Astrocyte of the hippocampus (primary cell): ENCODE measurements at places on chromosomes 16 and 17.
A peak's percentile ranks its signal among the peaks of the same experiment; 100 is the strongest.

- DNase-seq, result no peak
Observed at GRCh38 chr17:53006006-53006405, 816.7 kb upstream of the KIF2B start.

GRCh38 chr16:86244158-86244557 lies 266.2 kb upstream of the FOXF1 start:
- DNase-seq, result no peak

DNA sequence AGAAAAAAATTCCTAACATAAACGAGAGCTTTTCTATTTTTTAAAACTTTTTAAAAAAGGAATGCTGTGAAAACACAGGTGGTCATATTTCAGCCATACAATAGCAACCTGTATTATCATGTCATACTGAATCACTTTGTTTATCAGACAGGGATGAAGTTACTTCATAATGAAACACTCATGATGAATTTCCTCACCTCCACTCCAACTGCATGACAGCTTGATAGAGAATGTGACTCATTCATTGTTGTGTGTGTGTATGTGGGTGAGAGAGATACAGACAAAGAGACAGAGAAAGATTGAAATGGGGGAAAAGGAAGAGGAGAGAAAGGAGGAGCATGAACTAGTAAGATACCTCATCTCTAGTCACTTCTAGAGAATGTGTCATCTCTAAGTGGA lies 109.0 kb downstream of the SYCE1L start:
- DNase-seq, result peak; percentile 50

GRCh38 chr17:67585077-67585602 lies 132.6 kb upstream of the NOL11 start:
- DNase-seq, result no peak

- DNase-seq, result no peak
Observed at GRCh38 chr17:7582396-7583252, 1.0 kb upstream of the MPDU1 start.

DNA sequence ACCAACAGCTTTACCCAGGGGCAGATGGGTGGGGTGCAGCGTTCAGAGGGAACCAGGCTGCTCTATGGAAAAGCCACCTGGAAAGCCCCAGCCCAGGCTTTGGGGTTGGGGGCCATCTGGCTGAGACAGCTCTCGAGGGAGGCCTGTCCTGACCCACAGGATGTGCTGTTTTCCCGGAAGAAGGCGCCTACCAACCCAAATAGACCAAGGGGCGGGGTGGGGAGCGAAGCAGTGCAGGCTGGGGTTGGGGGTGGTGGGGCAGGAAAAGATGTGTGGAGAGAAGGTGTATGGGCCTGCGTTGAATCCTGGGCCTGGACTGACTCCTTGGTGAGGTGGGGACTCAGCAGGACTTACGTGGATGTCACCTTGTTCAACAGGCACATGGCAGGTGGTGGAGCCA lies 87.9 kb downstream of the N4BP1 start:
- no peak for DNase-seq

DNA sequence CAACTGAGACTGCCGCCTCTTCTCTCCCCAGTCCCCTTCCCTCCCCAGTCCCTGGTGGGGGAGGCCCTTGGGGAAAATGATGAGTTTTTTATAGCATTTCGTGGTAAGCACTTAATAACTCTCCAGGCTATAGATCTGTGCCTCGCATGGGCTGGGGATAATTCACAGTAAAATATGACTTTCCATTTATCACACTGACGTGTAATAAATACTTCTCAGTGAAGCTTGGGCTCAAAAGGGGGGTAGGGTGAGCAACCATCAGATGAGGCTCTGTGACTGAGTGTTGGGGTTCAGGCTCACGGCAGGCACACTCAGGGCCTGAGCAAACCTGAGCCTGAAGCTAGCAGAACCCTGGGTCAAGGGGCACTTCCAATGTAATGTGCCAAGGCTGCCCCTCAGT lies 101.6 kb downstream of the CCT6B start:
- no peak for DNase-seq

DNA sequence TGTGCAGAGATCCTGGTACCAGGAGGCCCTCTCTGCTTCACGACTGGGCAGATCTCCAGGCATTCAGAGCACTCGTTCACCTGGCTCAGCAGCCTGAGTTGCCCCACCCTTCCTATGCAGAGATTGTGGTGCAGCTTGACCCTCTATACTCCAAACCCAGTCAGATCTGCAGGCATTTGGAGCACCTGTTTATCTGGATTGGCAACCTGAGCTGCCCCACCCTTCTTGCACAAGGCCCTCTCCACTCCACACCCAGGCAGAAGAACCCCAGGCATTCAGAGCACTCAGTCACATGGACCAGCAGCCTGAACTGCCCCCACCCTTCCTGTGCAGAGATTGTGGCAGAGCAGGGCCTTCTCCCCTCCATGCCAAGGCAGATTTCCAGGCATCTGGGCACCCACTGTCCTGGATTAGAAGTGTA lies 88.4 kb upstream of the CDH5 start:
- no peak for DNase-seq

- no peak for DNase-seq
Observed at GRCh38 chr16:53781023-53781605, 77.2 kb downstream of the FTO start.
